Activated CD4-positive, alpha-beta T cell treated with anti-CD3 and anti-CD28 coated beads, Interleukin-2, Interleukin-6, amounts not matched to agents 100 ng/mL and 50 ng/mL, durations not matched to agents 16 hours and 8 hours (primary cell): ENCODE measurements at places on chromosomes 3 and 15.

DNA sequence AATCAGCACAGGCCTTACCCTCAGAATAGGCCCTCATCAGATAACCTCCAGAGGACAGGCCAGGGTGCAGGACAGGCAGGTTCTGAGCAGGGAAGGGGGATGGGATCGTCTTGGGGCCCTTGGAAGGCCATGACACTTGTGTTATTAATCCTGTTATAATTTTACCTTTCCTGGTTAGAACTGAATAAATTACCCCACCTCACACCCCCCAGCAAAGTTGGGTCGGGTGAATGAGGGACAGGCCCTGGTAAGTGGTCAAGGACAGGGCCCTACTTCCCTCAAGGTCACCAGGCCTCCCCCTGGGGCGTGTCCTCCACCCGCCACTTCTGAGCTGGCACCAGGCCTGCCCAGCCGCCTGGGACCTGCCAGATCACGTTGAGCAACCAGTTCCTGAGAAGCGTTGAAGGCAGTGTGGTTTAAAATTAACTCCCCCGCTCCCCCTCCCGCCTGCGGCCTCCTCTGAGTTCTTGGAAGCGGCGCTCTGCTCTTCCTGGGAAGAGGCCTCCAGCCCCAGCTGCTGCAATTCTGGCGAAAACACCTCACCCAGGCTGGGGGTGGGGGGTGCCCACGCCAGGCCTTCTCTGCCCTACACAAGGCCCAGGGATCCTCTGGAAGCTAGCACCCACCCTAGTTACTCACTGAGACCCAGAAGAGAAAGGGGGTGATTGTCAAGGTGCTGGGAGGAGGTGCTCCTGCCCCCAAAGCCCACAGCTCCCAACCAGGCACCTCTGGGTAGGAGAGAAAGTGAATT, 10.6 kb downstream of the CISH start:
- peak; percentile 96 for DNase-seq

- no peak for DNase-seq
These were observed 78.0 kb downstream of the CHCHD6 start for GRCh38 chr3:126781889-126782491.

DNA sequence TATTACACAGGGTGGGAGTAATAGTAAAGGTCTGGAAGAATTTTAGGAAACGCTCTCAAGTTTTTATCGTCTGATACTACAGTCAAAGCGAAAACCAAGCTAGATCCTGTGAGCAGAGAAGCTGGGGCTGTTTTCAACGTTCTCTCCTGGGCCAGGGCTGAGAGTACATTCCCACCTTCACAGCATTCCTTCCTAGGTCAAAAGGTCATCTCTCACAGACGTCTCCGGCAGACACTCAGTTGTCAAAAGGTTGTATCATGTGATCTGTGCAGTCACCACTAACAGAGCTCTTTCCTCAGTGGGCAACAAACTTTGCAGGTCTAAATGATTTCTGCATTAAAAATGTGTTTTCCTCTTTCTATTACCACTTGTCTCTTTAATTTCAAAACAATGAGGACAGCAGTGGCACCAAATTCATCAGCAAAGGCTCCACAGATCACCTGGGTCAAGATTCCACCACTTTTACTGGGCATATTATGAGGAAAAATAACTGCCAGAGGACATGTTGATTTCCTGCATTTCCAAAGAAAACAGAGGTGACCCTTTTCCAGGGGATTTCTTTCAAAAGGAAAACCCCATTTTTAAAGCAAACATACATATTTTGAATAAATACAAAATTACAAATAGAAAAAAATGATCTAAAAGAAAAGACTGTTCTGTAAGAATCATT, 41.9 kb downstream of the MEIS2 start:
- DNase-seq = no peak

GRCh38 chr3:195557322-195557721, 14.2 kb upstream of the PPP1R2 start:
- DNase-seq = no peak

DNA sequence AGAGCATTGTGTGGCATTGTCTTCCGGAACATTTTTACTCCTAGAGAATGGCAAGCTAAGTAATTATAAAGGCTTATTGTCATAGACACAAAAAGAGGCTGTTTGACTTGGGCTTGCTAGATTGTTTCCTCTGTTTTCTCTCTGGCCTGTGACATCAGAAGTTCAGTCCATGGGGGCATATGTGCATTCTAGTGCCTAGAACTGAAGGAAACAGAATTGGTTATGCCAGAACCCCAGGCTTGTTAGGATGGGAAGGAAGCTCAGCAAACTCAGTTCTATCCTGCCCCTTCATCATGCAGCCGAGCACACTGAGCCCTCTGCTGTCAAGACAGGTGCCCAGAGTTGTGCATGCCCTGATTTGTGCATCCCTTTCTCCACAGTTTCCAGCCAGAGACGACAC, 131.3 kb downstream of the PDE8A start:
- DNase-seq = no peak
